ENCODE measurements at places on chromosomes 4 and X. TPM values are rescaled to one million over a fixed set of nuclear protein-coding genes. Genes with fewer than 3 reads are reported as not detected.

Gene CNGA2
- total RNA-seq = not detected

DNA sequence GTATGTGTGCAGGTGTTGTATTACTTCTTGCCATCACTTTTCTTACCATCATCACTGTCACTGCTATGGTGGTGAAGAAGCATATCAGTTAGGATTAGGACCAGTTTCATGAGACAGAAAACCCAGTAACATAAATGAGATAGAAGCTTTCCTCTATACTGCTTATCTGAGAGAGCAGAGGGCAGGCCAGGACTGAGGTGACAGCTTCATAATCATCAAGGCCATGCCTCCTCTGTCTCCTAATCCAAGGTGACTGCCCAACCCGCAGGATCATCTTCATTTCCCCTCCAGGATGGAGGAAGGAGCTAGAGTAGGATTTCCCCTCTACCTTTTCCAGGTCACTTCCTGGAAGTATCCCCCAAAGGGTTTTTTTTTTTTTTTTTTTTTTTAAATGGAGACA lies 35.4 kb downstream of the TMEM131L start:
- no peak overlapping the region for H3K4me3 ChIP-seq
- peak overlapping the region; percentile 50 for H3K27ac ChIP-seq
- DNase-seq = no peak
- H3K27me3 ChIP-seq = no peaks in the 10 kb centered on the region

GRCh38 chr4:94410678-94411206 lies 41.0 kb upstream of the PDLIM5 start:
- H3K4me3 ChIP-seq = no peak overlapping the region
- H3K4me1 ChIP-seq = no peaks in the 10 kb centered on the region
- H3K36me3 ChIP-seq = no peaks in the 10 kb centered on the region
- H3K27me3 ChIP-seq = peaks cover 7% of the 10 kb centered on the region

DNA sequence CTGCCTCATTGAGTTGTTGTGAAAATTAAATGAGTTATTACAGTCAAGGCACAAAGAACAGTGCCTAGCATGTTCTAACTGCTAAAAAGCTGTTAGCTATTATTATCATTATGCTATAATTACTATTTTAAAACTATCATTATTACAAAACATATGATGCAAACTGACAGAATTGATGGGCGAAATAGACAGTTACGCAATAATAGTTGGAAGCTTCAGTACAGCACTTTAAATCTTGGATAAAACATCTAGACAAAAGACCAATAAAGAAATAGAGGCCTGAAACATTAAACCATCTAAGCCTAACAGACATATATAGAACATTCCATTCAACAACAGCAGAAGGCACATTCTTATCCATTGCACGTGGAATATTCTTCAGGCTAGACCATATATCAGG lies 73.0 kb downstream of the TAB3 start:
- H3K36me3 ChIP-seq = no peaks in the 10 kb centered on the region
- H3K27ac ChIP-seq = no peak overlapping the region
- no peak overlapping the region for H3K4me3 ChIP-seq
- H3K27me3 ChIP-seq = peaks cover 6% of the 10 kb centered on the region
- no peaks in the 10 kb centered on the region for H3K4me1 ChIP-seq

GRCh38 chr4:78031417-78031950 lies 25.6 kb upstream of the FRAS1 start:
- H3K27me3 ChIP-seq = peaks cover 6% of the 10 kb centered on the region
- H3K4me3 ChIP-seq = no peak overlapping the region
- no peaks in the 10 kb centered on the region for H3K4me1 ChIP-seq

DNA sequence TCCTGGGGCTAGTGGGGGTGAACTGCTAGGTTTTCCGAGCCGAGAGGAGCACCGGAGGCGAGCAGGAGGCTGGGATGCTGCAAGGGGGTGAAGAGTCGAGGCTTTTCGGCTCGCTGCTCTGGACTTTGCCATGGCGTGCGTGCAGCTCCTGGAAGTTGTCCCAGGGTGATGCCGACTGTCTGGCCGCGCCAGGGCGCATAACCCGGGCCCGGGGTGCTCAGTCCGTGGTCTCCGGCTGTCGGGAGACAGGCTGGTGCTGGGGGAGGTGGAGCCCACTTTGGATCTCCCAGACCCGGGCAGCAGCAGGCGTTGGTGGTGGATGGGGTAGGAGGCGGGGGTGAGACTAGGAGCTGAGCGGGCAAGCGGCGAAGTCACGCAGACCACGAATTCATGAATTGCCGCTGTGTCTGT lies 793 bp downstream of the GRIA3 start:
- H3K4me1 ChIP-seq = peaks cover 8% of the 10 kb centered on the region
- no peaks in the 10 kb centered on the region for H3K36me3 ChIP-seq
- H3K27ac ChIP-seq = no peak overlapping the region
- no peak for DNase-seq

Gene PFKFB1
- 0.53 TPM for total RNA-seq

DNA sequence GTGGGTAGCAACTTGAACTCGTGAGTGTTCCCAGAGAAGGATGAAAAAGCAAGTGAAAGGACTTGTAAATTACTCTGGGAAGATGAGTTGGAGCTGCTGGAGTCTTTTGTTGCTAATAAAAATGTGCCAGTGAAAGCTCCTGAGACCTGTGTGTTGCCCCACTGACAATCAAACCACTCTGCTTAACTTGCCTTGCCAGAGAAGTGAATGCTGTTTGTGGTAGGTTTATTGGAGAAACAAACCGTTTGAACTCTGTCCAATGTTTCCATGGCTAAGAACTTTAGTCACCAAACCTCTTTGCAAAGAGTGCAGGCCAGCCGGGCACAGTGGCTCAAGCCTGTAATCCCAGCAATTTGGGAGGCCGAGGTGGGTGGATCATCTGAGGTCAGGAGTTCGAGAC lies 586.9 kb downstream of the PCDH7 start:
- DNase-seq = no peak
- no peak overlapping the region for H3K4me3 ChIP-seq
- no peaks in the 10 kb centered on the region for H3K4me1 ChIP-seq
- no peaks in the 10 kb centered on the region for H3K27me3 ChIP-seq

GRCh38 chr4:185597532-185598188 lies 62.4 kb upstream of the PDLIM3 start:
- peaks cover 2% of the 10 kb centered on the region for H3K4me1 ChIP-seq
- H3K36me3 ChIP-seq = no peaks in the 10 kb centered on the region
- H3K27ac ChIP-seq = no peak overlapping the region

Gene APELA
- not detected for total RNA-seq

- H3K27ac ChIP-seq = no peak overlapping the region
- H3K27me3 ChIP-seq = no peaks in the 10 kb centered on the region
- no peaks in the 10 kb centered on the region for H3K36me3 ChIP-seq
- DNase-seq = no peak
- H3K4me1 ChIP-seq = peaks cover 14% of the 10 kb centered on the region
These were observed 61.5 kb upstream of the SLC4A4 start for GRCh38 chr4:71277353-71277752.

- H3K4me1 ChIP-seq = no peaks in the 10 kb centered on the region
- H3K36me3 ChIP-seq = no peaks in the 10 kb centered on the region
- no peak for DNase-seq
- no peak overlapping the region for H3K27ac ChIP-seq
These were observed 99.0 kb upstream of the OTUD4 start for GRCh38 chr4:145279122-145279960.

Gene FAM114A1
- total RNA-seq = 0.50 TPM

DNA sequence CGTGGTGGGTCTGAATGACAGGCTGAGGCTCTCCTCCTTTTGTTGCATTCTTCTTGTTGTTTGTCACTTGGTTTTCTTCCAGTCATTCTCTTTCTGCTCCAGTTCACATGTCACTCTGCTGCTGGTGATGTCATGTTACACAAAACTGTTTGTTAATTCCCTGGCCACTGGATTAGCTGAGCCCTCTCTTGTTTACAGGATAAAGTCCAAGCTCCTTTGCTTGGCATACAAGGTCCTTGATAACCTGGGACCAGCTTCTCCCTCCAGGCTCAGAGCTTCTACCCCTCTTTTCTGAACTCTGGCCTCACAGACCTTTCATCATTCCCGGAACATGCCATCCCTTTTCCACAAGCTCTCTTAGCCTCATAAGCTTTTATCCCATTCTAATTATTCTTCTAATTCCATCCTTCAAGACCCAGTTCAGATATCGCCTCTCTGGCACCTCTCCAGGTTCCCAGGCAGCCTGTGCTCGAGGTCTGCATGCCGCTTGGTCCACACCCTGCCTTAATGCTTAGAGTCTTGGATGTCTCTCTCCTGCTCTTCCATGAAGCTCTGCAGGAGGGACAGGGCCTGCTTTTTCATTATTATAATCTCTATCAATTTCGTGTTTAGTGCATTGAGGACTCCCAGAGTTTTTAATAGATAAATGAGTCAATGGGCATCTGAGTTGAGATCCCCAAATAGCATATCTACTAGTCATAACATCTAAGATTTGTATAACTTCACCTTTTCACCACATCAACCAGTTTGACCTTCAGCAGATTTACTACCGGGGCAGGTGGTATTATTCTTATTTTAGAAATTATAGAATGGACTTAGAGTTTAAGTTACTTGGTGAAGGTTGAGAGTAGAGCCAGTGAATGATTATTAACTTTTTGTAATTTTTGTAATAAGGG lies 98.7 kb downstream of the TMEM131L start:
- DNase-seq = no peak
- H3K27ac ChIP-seq = no peak overlapping the region
- H3K4me1 ChIP-seq = peaks cover 56% of the 10 kb centered on the region

Gene GATB
- total RNA-seq = 16.5 TPM

Gene TEC
- 1.8 TPM for total RNA-seq

DNA sequence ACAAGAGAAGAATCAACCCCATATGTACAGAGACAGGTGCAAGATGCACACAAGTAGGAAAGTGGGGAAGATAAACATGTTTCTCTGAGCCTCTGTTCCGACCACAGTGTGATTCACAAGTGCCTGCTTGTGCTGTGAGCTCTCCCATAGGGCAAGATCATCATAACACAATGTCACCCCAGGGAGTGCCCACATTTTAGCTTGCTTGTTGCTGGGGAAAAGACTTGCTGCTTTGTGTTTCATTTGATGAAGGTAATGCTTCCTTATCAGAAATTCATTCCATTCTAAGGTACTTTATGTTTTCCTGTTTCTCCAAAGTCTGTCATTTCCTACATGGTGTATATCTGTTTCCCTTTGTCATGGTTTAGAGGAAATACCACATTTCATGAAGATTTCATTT lies 304.5 kb upstream of the DIPK2B start:
- H3K27me3 ChIP-seq = peaks cover 4% of the 10 kb centered on the region
- no peaks in the 10 kb centered on the region for H3K36me3 ChIP-seq
- H3K4me1 ChIP-seq = peaks cover 12% of the 10 kb centered on the region
- peak; percentile 15 for DNase-seq
- no peak overlapping the region for H3K27ac ChIP-seq

DNA sequence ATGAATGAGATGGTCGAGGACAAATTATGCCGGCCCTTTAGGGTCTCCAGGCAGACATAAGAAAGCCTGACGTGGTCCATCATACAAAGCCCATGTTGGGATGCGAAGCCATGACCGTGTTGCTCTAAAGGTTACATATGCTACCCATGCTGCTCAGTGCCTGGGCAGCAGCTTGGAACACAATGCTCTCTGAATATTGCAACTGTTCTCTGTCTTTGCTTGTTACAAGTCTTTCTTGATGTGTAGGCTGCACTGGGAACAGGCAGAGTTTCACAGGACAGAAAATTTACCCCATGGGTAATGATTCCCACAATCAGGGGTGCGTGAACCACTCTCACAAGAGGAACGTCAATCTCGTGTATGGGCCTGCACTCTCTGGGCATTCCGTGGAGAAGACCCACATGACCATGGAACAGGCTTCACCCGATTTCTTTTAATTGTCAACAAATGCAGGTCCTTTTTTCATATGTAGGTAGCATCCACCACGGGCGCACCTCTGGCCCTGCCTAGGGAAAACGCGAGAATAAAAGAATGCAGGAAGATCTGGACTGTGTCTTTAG lies 66.3 kb downstream of the NBDY start:
- H3K4me3 ChIP-seq = no peak overlapping the region
- no peaks in the 10 kb centered on the region for H3K36me3 ChIP-seq
- H3K27ac ChIP-seq = no peak overlapping the region
- no peak for DNase-seq
- H3K4me1 ChIP-seq = peaks cover 39% of the 10 kb centered on the region

DNA sequence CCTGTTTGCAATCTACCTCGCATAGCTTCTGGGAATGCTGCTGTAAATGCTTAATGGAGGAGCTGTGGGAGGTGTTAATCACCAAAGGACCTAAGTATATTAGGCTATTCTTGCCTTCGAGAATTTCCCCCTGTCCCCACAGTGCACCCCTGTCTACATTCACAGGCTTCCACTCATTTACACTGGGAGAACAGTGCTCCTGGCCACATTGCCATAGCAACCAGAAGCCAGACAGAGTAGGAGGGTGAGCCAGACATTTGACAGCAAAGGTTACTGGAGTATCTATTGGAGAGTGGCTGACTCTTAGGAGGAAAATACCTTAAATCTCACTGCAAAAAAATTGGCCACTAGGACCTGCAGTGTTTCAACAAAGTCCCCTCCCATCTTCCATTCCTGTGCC lies 185.9 kb upstream of the PBDC1 start:
- no peak overlapping the region for H3K27ac ChIP-seq
- H3K4me1 ChIP-seq = no peaks in the 10 kb centered on the region
- no peaks in the 10 kb centered on the region for H3K27me3 ChIP-seq

DNA sequence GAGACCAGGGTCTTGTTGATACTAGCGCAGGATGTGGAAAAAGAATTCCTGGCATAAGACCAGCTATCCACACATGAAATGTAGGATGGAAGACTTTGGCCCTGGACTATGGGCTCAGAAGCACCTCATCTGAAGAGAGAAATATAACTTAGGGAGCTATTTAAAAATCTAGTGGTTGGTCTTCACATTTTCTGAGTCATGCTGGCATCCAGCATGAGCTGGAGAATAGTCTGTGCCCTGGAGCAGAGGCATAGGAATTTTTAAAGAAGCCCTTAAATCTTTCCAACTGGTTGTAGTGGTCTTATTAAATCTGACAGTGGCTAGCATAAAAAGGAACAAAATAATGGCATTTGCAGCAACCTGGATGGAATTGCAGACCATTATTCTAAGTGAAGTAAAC lies 86.3 kb downstream of the SMARCA5 start:
- no peaks in the 10 kb centered on the region for H3K4me1 ChIP-seq
- DNase-seq = no peak
- no peaks in the 10 kb centered on the region for H3K27me3 ChIP-seq
- peaks cover 2% of the 10 kb centered on the region for H3K36me3 ChIP-seq

GRCh38 chrX:133555782-133556458 lies 140.6 kb upstream of the GPC4 start:
- peaks cover 2% of the 10 kb centered on the region for H3K36me3 ChIP-seq
- H3K27me3 ChIP-seq = peaks cover 3% of the 10 kb centered on the region
- H3K27ac ChIP-seq = no peak overlapping the region
- no peaks in the 10 kb centered on the region for H3K4me1 ChIP-seq
- no peak for DNase-seq

GRCh38 chr4:94689155-94689860 lies 68.4 kb upstream of the BMPR1B start:
- H3K4me3 ChIP-seq = no peak overlapping the region
- peaks cover 2% of the 10 kb centered on the region for H3K27me3 ChIP-seq
- no peaks in the 10 kb centered on the region for H3K4me1 ChIP-seq
- no peaks in the 10 kb centered on the region for H3K36me3 ChIP-seq
- no peak overlapping the region for H3K27ac ChIP-seq

Gene PARM1
- not detected for total RNA-seq

- no peak for DNase-seq
- H3K36me3 ChIP-seq = no peaks in the 10 kb centered on the region
- no peaks in the 10 kb centered on the region for H3K4me1 ChIP-seq
- H3K27me3 ChIP-seq = peaks cover 10% of the 10 kb centered on the region
These were observed 130.8 kb upstream of the PDLIM3 start for GRCh38 chr4:185666156-185666555.
